ENCODE measurements at places on chromosomes 5 and 9.
A peak's percentile ranks its signal among the peaks of the same experiment; 100 is the strongest.

- H3K36me3 ChIP-seq = no peaks in the 10 kb centered on the region
- no peak overlapping the region for H3K4me3 ChIP-seq
- H3K27ac ChIP-seq = peak overlapping the region; percentile 70
- peaks cover 34% of the 10 kb centered on the region for H3K4me1 ChIP-seq
- no peaks in the 10 kb centered on the region for H3K27me3 ChIP-seq
These were observed 2.5 kb upstream of the CMBL start for GRCh38 chr5:10310066-10310779.

- no peak for DNase-seq
- H3K4me3 ChIP-seq = no peak overlapping the region
- H3K4me1 ChIP-seq = peaks cover 15% of the 10 kb centered on the region
- no peaks in the 10 kb centered on the region for H3K27me3 ChIP-seq
- no peak overlapping the region for H3K27ac ChIP-seq
These were observed 60.3 kb downstream of the GCNT1 start for GRCh38 chr9:76519075-76519835.

GRCh38 chr5:14295610-14296009 lies 152.5 kb downstream of the TRIO start:
- peak overlapping the region; percentile 22 for H3K27ac ChIP-seq
- DNase-seq = no peak
- no peak overlapping the region for H3K4me3 ChIP-seq
- H3K36me3 ChIP-seq = peaks cover 36% of the 10 kb centered on the region

GRCh38 chr9:116928884-116929283 lies 241.8 kb downstream of the TRIM32 start:
- H3K36me3 ChIP-seq = no peaks in the 10 kb centered on the region
- DNase-seq = no peak
- H3K4me1 ChIP-seq = peaks cover 8% of the 10 kb centered on the region
- H3K27me3 ChIP-seq = no peaks in the 10 kb centered on the region
- no peak overlapping the region for H3K27ac ChIP-seq

GRCh38 chr9:115038178-115038577 lies 79.8 kb downstream of the TNC start:
- peaks cover 24% of the 10 kb centered on the region for H3K4me1 ChIP-seq
- no peak for DNase-seq
- H3K36me3 ChIP-seq = peaks cover 34% of the 10 kb centered on the region
- no peak overlapping the region for H3K27ac ChIP-seq
- H3K27me3 ChIP-seq = no peaks in the 10 kb centered on the region

GRCh38 chr5:6734243-6734700 lies 21.0 kb downstream of the TENT4A start:
- no peak overlapping the region for H3K4me3 ChIP-seq
- no peak for DNase-seq
- no peak overlapping the region for H3K27ac ChIP-seq
- peaks cover 13% of the 10 kb centered on the region for H3K36me3 ChIP-seq

DNA sequence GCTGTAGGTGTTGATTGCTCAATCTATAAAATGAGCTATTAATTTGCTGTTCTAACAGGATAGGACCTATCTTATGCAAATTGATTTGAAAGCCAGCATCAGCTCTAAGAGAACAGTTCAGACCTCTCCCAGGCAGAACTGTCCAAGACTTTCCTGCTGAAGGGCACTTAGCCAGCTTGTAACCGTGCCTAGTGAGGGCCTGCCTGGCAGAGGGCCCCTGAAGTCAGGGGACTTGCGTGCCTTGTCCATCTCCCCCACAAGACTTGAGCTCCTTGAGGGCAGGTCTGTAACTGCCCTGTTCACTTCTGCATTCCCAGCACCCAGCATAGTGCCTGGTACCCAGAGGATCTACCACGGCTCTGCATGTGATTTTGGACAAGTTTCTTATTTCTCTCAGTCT lies 293.4 kb downstream of the CDK5RAP2 start:
- H3K36me3 ChIP-seq = no peaks in the 10 kb centered on the region
- no peak for DNase-seq
- no peaks in the 10 kb centered on the region for H3K27me3 ChIP-seq
- no peak overlapping the region for H3K4me3 ChIP-seq
- peaks cover 3% of the 10 kb centered on the region for H3K4me1 ChIP-seq
- H3K27ac ChIP-seq = no peak overlapping the region

DNA sequence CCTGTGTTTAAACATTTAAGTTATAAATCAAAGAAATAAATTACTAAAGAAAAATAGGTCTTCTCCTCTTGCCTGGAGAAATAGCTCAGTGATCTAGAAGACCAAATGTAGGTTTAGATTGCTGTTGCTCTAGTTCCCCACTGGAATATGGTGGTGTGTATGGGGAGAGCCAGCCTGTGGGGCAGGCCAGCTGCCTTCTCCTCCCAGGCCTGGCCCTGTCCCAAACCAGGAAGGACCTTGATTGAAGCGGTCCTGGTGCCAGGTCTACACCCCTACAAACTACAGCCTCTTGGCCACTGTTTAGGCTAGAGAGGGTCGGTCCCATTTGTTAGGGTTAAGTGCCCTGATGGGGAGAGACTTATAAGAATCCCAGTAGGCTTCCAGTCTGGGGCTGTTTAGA lies 35.4 kb downstream of the MAN2A1 start:
- no peaks in the 10 kb centered on the region for H3K4me1 ChIP-seq
- H3K27ac ChIP-seq = no peak overlapping the region
- no peaks in the 10 kb centered on the region for H3K27me3 ChIP-seq

DNA sequence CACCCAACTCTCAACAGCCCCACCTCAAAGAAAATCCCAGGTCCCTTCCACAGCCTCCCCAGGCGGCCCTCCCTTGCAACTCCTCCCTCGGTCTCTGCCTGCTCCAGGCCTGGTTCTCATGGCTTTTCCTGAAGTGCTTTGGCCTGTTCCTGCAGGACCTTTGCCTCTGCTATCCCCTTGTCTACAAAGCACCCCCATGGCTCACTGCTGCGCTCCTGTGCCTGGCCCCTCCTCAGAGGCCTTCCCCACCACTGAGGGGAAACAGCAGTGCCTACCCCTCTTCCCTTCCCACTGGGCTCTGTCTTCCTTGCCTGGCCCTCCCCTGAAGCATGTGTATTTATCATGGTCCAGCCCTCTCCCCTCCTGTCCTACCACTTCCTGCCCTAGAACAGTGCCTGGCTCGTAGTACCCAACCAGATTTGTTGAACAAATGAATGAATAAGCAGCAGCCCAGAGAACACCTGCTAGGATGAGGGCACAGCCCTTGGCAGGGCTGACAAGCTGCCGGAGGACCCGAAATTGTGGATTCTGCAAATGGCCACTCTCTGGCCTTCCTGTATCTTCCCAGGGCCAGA lies 68.6 kb upstream of the LRRTM2 start:
- H3K36me3 ChIP-seq = peaks cover 1% of the 10 kb centered on the region
- DNase-seq = no peak
- H3K4me1 ChIP-seq = peaks cover 4% of the 10 kb centered on the region

DNA sequence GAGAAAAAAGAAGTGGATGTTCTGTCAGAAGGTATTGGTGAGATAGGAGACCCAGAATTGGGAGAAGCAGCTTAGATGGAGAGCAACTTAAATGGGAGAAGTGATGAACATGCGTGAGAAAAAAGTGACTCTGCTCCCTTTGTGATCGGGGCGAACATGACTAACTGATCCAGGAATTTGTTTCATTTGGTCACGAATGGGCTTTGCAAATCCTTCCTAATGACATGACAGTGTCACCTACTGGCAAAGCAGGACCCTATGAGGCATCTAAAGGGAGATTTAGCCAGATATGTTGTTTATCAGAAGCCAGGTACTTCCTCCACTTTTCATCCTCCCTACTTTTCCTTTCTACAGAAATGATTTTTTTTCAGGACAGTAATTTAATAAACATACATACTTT lies 787.4 kb upstream of the RGMB start:
- no peaks in the 10 kb centered on the region for H3K27me3 ChIP-seq
- no peaks in the 10 kb centered on the region for H3K36me3 ChIP-seq
- H3K4me3 ChIP-seq = no peak overlapping the region
- no peak overlapping the region for H3K27ac ChIP-seq

GRCh38 chr5:109844695-109845094 lies 155.0 kb downstream of the MAN2A1 start:
- no peak overlapping the region for H3K27ac ChIP-seq
- DNase-seq = no peak
- H3K27me3 ChIP-seq = no peaks in the 10 kb centered on the region

DNA sequence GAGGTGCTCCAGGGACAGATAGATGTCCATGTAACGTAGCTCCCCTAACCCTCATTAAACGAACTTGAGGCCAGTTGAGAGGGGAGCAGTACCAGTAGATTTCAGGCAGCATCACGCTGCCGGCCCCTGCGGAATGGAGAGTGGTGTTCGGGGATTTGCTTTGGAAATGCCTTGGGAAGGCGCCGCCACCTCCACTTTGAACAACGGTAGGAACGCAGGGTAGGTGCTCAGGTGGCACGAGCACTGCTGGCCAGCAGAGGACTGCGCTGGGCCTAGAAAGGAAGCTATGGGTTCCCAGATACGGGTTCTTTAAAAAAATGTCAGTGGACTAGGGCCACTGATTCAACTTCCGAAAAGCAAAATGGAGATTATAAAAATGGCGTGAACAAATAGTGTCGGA lies 271.8 kb downstream of the FANCC start:
- peaks cover 12% of the 10 kb centered on the region for H3K36me3 ChIP-seq
- H3K27me3 ChIP-seq = no peaks in the 10 kb centered on the region
- H3K27ac ChIP-seq = peak overlapping the region; percentile 86
- H3K4me1 ChIP-seq = peaks cover 36% of the 10 kb centered on the region
- no peak for DNase-seq

GRCh38 chr9:128285033-128285784 lies 9.1 kb downstream of the SWI5 start:
- no peak for DNase-seq
- no peaks in the 10 kb centered on the region for H3K27me3 ChIP-seq
- H3K27ac ChIP-seq = no peak overlapping the region
- H3K36me3 ChIP-seq = no peaks in the 10 kb centered on the region

DNA sequence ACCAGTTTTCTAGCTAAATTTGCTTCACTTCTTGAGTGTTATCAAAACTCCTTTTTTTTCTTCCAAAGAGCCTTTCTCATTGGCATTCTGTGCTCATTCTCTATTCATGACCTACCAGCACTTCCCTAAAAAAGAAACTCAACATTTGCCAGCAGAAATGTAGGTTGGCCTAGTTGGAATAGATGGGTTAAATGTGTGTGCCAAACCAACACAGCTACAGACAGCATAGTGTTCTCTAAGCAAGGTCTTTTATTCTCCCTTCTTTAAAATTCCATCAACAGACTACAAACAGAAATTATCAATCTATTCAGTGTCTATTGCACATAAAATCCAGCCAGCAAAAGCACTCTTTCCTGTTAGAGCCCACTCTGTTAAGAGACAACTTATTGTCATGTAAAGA lies 255.8 kb upstream of the PUM3 start:
- H3K27me3 ChIP-seq = no peaks in the 10 kb centered on the region
- no peak overlapping the region for H3K4me3 ChIP-seq
- DNase-seq = no peak
- no peaks in the 10 kb centered on the region for H3K36me3 ChIP-seq
- no peak overlapping the region for H3K27ac ChIP-seq

DNA sequence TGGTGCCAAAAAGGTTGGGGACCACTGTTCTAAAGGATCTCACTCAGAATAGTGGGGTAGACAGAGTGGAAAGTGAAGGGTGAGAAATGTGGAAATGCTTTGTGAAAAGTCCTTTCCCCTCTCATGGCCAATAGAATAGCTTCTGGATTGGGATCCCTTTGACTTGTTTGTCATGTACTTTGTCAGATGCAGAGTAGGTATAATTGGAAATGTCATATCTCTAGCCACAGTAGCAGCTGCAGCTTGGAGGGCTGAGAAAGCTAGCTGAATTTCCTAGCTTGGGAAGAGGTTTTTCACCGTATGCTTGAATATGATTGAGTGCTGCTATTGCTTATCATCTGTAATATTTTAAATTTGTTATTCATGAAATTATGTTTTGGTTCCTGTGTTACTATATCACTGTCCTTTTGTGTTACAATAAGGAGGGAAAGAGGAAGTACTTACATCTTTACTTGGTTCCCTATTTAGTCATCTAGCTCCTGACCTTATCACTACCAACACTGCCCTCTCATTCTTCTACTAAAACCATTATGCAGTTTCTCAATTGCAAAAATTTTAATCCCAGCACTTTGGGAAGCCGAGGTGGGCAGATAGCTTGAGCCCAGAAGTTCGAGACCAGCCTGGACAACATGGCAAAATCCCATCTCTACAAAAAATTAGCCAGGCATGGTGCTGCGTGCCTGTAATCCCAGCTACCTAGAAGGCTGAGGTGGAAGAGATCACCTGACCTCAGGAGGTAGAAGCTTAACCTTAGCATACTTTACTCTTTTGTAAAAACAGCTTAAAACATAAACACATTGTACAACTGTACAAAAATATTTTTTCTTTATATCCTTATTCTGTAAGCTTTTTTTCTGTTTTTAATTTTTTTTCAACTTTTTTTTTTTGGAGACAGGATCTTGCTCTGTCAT lies 12.4 kb downstream of the SLC30A5 start:
- no peaks in the 10 kb centered on the region for H3K27me3 ChIP-seq
- H3K36me3 ChIP-seq = peaks cover 11% of the 10 kb centered on the region
- no peak overlapping the region for H3K4me3 ChIP-seq
- no peak for DNase-seq

GRCh38 chr9:38337181-38337580 lies 55.3 kb upstream of the ALDH1B1 start:
- no peak overlapping the region for H3K4me3 ChIP-seq
- DNase-seq = no peak
- H3K4me1 ChIP-seq = no peaks in the 10 kb centered on the region

DNA sequence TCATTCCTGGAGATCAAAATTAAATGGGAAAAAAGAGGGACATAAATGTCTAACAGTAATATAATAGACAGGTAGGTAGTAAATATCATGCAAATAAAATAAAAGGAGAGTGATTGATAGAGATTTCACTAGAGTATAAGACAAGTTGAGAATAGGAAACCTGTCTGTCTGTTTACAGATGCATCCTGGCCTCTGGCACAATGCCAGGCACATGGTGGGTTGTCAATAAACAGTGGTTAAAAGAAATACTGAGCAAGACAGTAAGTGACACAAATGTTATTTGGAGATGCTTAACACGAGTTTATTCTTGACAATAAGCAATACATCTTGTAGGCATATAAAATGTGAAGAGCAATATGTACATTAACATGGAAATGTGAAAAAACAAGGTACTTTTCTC lies 33.3 kb downstream of the RICTOR start:
- DNase-seq = no peak
- H3K27ac ChIP-seq = no peak overlapping the region
- no peaks in the 10 kb centered on the region for H3K27me3 ChIP-seq
- no peaks in the 10 kb centered on the region for H3K4me1 ChIP-seq
